Activated naive CD8-positive, alpha-beta T cell treated with anti-CD3 and anti-CD28 coated beads for 36 hours (primary cell): ENCODE measurements at places on chromosomes 11 and 22. TPM values are rescaled to one million over a fixed set of nuclear protein-coding genes. Genes with fewer than 3 reads are reported as not detected.
A peak's percentile ranks its signal among the peaks of the same experiment; 100 is the strongest.

The MMP11 gene
- total RNA-seq: 0.44 TPM

The OR10D3 gene
- total RNA-seq: not detected

The SCN3B gene
- not detected for total RNA-seq

The ENTHD1 gene
- total RNA-seq: 0.20 TPM

The RASSF7 gene
- total RNA-seq: 11.5 TPM

The TRIM22 gene
- total RNA-seq: 143 TPM

The ARHGAP8 gene
- total RNA-seq: 3.2 TPM

The NAALAD2 gene
- not detected for total RNA-seq

The RIMBP3C gene
- 0.06 TPM for total RNA-seq

The MS4A12 gene
- not detected for total RNA-seq

DNA sequence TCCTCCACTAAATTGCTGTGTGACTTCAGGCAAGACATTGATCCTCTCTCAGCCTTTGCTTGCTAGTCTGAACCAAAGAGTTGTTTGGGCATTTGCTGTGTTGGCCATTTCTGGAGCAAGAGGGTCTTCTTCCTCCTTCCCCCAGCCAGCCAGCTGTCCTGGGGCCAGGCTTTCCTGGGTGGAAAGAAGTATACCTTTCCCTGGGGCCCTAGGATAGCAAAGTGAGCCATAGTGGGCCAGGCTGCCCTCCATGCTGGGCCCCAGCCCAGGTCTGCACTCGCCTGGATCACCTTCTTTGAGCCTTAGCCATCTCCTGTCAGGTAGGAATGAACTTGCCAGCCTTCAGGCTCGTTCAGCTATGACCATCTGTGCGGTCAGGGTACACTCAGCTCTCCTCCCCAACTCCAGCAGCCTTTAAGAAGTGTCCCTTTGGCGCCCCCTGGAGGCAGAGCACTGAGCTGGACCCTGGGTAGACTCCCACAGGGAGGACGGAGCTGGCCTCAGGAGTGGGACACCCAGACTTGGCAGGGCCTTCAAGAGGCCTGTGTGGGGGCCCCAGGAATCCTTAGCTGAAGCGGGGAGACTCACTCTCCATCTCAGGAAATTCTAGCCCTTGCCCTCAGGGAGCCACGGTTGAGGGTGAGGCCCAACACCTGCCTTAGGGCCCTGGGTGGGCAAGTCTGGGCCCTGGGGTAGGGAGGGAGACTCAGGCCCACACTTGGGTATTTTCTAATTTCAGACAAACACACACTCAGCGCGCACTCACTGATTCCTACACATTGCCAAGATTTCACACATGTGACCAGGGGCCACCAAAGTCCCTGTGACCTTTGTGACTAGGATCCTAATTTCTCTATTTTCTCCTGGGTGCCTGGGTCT is 35.6 kb upstream of the TPBGL start:
- H3K4me3 ChIP-seq: no peak overlapping the region
- H3K36me3 ChIP-seq: no peaks in the 10 kb centered on the region
- DNase-seq: peak; percentile 72
- no peak overlapping the region for H3K27ac ChIP-seq
- H3K4me1 ChIP-seq: no peaks in the 10 kb centered on the region

- H3K4me3 ChIP-seq: no peak overlapping the region
- no peak for DNase-seq
- H3K27me3 ChIP-seq: no peaks in the 10 kb centered on the region
- H3K36me3 ChIP-seq: no peaks in the 10 kb centered on the region
- H3K27ac ChIP-seq: no peak overlapping the region
Measured at GRCh38 chr11:62054484-62055121, 69.2 kb upstream of the INCENP start.

- no peaks in the 10 kb centered on the region for H3K27me3 ChIP-seq
- no peak overlapping the region for H3K27ac ChIP-seq
- no peaks in the 10 kb centered on the region for H3K4me1 ChIP-seq
- DNase-seq: no peak
- H3K36me3 ChIP-seq: no peaks in the 10 kb centered on the region
Measured at GRCh38 chr11:64826578-64827450, 16.5 kb upstream of the MEN1 start.

DNA sequence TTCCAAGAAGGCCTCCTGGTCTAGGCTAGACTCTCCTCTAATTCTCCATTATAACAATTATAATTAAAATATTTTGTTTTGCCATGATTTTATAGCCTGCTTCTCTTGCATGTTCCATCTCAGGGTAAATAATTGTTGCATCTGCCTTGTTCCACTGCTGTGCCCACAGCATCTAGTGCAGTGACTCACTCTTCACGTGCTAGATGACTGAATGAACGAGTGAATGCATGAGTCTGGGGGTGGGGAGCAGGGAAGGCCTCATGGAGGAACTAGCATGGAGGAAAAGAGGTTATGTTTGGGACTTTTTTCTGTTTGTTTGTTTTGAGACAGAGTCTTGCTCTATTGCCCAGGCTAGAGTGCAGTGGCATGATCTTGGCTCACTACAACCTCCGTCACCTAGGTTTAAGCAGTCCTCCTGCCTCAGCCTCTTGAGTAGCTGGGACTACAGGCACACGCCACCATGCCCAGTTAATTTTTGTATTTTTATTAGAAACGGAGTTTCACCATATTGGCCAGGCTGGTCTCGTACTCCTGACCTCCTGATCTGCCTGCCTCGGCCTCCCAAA is 5.2 kb upstream of the OAF start:
- H3K4me3 ChIP-seq: no peak overlapping the region
- no peaks in the 10 kb centered on the region for H3K36me3 ChIP-seq
- H3K27me3 ChIP-seq: peaks cover 8% of the 10 kb centered on the region
- H3K4me1 ChIP-seq: peaks cover 5% of the 10 kb centered on the region
- no peak overlapping the region for H3K27ac ChIP-seq
- no peak for DNase-seq

DNA sequence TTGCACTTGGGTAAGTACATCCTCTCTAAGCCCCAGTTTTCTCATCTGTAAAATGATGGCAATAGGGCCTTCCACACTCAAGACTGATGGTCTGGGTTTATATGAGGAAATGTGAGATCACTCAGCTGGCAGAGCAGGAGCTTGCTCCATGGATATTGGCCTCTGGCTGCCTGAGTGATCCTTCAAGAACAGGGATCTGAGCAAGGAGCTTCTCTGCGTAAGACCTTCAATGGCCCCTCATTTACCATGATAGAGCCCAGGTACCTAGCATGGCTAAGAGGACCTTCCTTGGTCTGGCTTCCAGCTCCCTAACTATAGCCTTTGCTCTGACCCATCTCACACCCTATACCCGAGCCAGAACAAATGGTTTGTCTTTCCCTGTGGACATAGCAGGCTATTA is 5.5 kb downstream of the ROBO4 start:
- H3K4me1 ChIP-seq: no peaks in the 10 kb centered on the region
- no peak for DNase-seq
- no peaks in the 10 kb centered on the region for H3K27me3 ChIP-seq

- peaks cover 21% of the 10 kb centered on the region for H3K4me1 ChIP-seq
- DNase-seq: peak; percentile 65
Measured at GRCh38 chr11:10930972-10931760, 73.3 kb upstream of the ZBED5 start.

GRCh38 chr11:48675945-48676344 is 187.4 kb downstream of the OR4A47 start:
- H3K27me3 ChIP-seq: no peaks in the 10 kb centered on the region
- DNase-seq: no peak
- H3K4me1 ChIP-seq: no peaks in the 10 kb centered on the region

- no peak overlapping the region for H3K27ac ChIP-seq
- no peaks in the 10 kb centered on the region for H3K4me1 ChIP-seq
- no peak overlapping the region for H3K4me3 ChIP-seq
Measured at GRCh38 chr11:11553573-11553972, 68.2 kb downstream of the GALNT18 start.

GRCh38 chr11:46450846-46451477 is 59.4 kb upstream of the CHRM4 start:
- H3K36me3 ChIP-seq: peaks cover 8% of the 10 kb centered on the region
- peaks cover 10% of the 10 kb centered on the region for H3K4me1 ChIP-seq
- no peak overlapping the region for H3K27ac ChIP-seq
- DNase-seq: no peak
- no peaks in the 10 kb centered on the region for H3K27me3 ChIP-seq

- no peaks in the 10 kb centered on the region for H3K4me1 ChIP-seq
- peaks cover 44% of the 10 kb centered on the region for H3K27me3 ChIP-seq
- H3K27ac ChIP-seq: no peak overlapping the region
- no peak for DNase-seq
Measured at GRCh38 chr11:35610631-35611030, 7.6 kb upstream of the FJX1 start.

DNA sequence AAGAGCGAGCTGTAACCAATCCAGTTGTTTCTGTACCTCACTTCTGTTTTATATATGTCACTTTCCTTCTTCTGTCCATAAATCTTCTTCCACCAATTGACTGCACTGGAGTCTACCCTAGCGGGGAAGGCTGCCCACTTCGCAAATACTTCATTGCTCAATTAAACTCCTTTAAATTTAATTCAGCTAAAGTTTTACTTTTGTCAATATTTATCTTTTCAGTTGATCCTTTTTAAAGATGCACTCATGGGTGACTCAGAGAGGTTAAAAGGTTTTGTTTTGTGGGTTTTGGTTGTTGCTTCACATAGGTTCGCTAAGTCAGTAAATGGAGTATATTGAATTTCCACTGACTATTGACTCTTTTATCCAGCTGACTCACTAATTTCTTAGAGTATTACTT is 597.2 kb downstream of the DLG2 start:
- H3K4me1 ChIP-seq: peaks cover 2% of the 10 kb centered on the region
- H3K4me3 ChIP-seq: no peak overlapping the region
- peaks cover 3% of the 10 kb centered on the region for H3K36me3 ChIP-seq
- no peak overlapping the region for H3K27ac ChIP-seq

DNA sequence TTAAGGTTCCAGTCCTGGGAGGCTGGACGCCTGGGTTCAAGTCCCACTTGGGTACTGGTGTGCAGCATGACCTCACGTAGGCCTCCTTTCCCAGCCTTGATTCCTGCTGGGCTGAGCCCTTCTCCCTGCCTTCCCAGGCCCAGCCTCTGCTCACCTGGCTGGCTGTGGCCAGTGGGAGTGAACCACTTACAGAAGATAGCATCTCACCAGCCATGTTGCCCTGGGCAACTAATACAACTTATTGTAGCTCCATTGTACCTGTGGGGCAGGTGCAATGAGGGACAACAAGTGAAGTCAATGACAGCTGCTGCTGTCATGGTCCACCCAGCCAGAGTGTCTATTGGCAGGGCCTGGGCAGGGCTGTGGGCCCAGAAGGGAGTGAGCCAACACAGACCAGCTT is 48.4 kb upstream of the MPEG1 start:
- H3K27me3 ChIP-seq: no peaks in the 10 kb centered on the region
- H3K36me3 ChIP-seq: no peaks in the 10 kb centered on the region
- H3K4me3 ChIP-seq: no peak overlapping the region
- no peaks in the 10 kb centered on the region for H3K4me1 ChIP-seq

DNA sequence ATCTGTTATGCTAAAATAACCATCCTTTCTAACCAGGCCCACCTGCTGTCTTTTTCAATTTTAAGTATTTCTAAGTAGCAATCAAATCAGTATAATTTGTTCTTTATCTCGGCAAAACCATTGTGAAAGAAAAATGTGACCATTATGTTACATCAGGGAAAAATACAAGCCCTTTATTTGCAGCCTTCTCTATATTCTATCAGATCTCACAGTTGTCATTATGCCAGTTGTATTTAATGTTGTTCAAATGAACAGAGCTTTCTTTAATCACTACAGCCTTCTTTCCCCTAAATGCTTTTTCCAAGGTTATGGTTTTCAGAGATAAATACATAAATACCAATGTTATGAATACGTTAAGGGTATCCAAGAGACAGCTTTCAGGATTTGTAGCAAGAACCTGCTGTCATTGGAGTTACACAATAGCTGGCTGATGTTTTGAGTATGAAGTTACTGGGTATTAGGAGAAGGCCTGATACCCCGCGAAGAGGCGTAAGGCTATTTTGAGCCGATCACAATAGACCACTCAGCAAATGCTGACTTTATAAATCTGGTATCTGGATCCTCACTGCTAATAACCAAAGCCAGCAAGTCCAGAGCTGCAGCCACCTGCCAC is 406.3 kb downstream of the CADM1 start:
- no peak overlapping the region for H3K4me3 ChIP-seq
- no peaks in the 10 kb centered on the region for H3K36me3 ChIP-seq
- H3K4me1 ChIP-seq: no peaks in the 10 kb centered on the region
- DNase-seq: no peak
- H3K27ac ChIP-seq: no peak overlapping the region
- no peaks in the 10 kb centered on the region for H3K27me3 ChIP-seq

- no peaks in the 10 kb centered on the region for H3K4me1 ChIP-seq
- no peak overlapping the region for H3K4me3 ChIP-seq
- H3K27ac ChIP-seq: no peak overlapping the region
- no peaks in the 10 kb centered on the region for H3K36me3 ChIP-seq
- DNase-seq: no peak
Measured at GRCh38 chr11:121104312-121104762, 3.3 kb downstream of the TECTA start.

- H3K27me3 ChIP-seq: peaks cover 4% of the 10 kb centered on the region
- H3K36me3 ChIP-seq: no peaks in the 10 kb centered on the region
- no peak overlapping the region for H3K4me3 ChIP-seq
- no peak for DNase-seq
Measured at GRCh38 chr22:47402876-47403525, 640.6 kb downstream of the TBC1D22A start.
